ENCODE measurements at places on chromosomes 11 and 22.

- no peak for DNase-seq
Measured at GRCh38 chr11:106409222-106409621, 331.8 kb downstream of the AASDHPPT start.

DNA sequence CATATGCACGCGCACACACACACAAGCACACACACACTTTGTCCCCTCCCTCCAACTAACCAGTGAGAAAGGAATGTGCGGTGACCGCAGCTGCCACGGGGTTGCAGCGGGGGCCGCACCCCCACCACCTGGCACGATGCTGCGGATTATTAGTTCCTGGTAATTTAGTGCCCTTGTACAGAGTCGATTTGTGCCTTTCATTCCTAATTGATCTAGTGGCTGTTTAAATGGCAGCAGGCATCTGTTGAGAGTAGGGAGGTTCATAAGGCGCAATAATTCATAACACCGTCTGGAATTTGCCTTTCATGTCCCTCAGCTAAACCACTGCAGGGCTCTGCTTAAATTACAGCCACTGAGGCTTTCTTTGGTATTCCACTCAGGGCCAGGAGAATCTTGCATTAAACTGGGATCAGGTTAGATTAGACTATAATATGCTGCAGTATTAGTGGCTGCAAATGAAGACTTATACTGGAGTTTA is 113.7 kb downstream of the FEZ1 start:
- DNase-seq = no peak

GRCh38 chr11:4118107-4118506 is 23.5 kb downstream of the RRM1 start:
- DNase-seq = no peak

DNA sequence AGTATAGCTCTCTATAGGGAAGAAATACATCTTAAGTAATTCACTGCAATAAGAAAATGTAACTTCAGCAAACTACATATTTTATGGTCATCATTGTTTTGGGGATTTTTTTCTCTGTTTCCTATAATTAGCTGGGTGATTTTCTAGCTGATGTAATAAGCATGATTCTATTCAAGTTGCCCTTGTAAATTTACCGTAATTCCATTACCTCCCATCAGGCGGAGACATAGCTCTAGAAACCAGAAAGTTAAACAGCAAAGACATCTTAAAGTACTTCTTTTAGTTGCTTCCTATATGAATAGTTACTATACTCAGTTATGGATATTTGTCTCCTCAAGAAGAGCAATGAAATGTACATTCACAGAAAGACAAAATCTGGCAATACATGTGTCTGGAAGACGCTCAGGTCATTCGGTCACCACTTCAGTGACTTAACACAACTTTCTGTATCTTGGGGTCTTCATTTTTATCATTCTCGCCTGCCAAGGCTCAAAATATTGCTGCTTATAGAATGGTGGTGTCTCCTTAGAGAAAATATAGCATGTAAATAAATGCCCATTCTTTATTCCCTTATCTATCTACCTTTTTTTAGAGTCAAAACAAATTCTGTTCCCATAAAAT is 239.9 kb upstream of the ZC3H12C start:
- DNase-seq = no peak

GRCh38 chr11:46198245-46199240 is 77.3 kb upstream of the PHF21A start:
- DNase-seq = no peak

GRCh38 chr11:25860677-25861450 is 471.1 kb upstream of the ANO3 start:
- no peak for DNase-seq

DNA sequence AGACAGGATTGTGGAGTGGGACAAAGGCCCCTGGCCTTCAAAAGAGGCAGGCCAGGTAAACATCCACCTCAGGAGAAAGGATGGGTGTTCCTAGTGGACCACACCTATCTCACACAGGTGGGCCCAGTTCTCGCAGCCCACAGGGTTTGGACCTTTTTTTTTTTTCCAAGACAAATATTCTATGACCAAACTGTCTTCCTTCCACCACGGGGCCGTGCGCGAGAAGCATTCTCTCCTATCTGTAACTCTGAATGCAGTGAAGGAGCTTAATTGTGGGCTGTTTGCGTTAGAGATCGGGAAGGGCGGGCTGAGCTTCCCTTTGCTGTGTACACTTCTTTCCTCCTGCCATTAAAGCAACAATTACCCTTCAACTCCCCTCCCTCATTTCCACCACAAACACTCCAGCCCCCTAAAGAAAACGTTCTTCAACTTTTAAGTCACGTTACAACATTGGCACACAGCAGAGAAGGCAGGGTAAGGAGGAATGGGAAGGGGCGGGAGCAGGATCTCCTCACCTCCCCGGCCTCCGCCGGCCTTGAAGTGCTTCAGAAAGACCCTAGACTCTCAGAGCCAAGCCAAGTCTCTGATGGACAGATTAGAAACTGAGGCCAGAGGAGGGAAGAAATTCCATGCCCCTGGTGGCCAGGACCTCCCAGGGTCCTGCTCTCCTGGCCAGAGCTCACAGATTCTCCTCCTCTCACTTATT is 238.4 kb downstream of the BUD13 start:
- DNase-seq = no peak

- DNase-seq = no peak
Measured at GRCh38 chr22:48556222-48556621, 1271.5 kb downstream of the BRD1 start.

GRCh38 chr11:7414973-7415817 is 70.1 kb upstream of the OLFML1 start:
- DNase-seq = no peak

DNA sequence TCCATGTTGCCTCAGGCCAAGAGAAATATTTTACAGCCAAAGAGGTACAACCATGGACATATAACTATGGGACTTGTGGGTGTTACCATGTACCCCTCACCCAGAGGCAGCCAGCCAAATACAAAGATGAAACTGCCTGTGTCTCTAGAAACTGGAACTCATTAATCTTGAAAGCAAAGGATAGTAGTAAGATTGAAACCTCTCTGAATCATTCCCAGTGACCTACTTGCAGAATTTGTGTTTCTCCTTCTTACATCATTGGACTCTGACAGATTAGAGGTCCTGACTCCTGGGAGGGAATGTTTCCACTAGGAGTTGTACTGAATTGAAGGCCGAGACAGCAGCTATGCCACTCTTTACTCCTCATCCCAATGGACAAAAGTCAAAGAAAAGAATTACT is 257.4 kb upstream of the UBASH3B start:
- no peak for DNase-seq

GRCh38 chr11:7672276-7672959 is 882 bp downstream of the CYB5R2 start:
- DNase-seq = no peak

DNA sequence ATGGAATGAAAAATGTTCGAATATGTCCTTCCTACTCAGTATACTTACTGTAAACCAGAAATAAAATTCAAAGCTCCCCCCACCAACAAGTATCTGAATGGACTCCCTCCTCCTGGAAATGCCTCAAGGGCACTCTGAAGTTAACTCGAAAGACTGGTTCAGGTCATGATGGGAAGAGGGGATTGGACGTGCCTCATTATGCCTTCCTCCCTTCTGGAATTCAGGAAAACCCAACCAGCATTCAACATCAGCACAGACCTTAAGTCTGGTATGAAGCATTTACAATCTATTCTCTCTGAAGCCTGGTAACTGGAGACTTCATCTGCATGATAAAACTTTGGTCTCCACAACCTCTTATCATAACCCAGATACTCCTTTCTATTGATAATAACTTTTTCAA is 428.3 kb upstream of the RAG2 start:
- no peak for DNase-seq

- DNase-seq = no peak
Measured at GRCh38 chr22:42627981-42628380, 12.4 kb downstream of the ATP5MGL start.
